Lung (tissue), 17 donors: ENCODE measurements at places on chromosomes 7 and 10. TPM values are rescaled to one million over a fixed set of nuclear protein-coding genes. Genes with fewer than 3 reads are reported as not detected.

Gene MGMT
- total RNA-seq = 39.6 TPM

Gene NPY
- not detected for total RNA-seq

Gene BMPER
- total RNA-seq = 51.0 TPM

Gene FAM13C
- 59.0 TPM for total RNA-seq

Gene CPN1
- total RNA-seq = not detected

Gene SEMA3E
- total RNA-seq = 23.5 TPM

Gene SHH
- 4.1 TPM for total RNA-seq

Gene PIK3AP1
- 24.0 TPM for total RNA-seq

Gene OR2A42
- total RNA-seq = not detected

Gene ZNF727
- 4.4 TPM for total RNA-seq

Gene SEMA3C
- 87.2 TPM for total RNA-seq

Gene PPP1R3A
- 0.06 TPM for total RNA-seq

Gene TMEM254
- 22.1 TPM for total RNA-seq

Gene PRKG1
- total RNA-seq = 24.9 TPM

- no peak for DNase-seq
Observed at GRCh38 chr10:72881291-72881690, 12.2 kb upstream of the OIT3 start.

- peak; percentile 16 for DNase-seq
Observed at GRCh38 chr7:42292991-42293521, 56.0 kb upstream of the GLI3 start.

GRCh38 chr7:20980668-20981264, 194.1 kb upstream of the SP8 start:
- no peak for DNase-seq

- no peak for DNase-seq
Observed at GRCh38 chr10:3748484-3748883, 36.5 kb downstream of the KLF6 start.

GRCh38 chr10:105770524-105771212, 1129.6 kb downstream of the SORCS3 start:
- no peak for DNase-seq

DNA sequence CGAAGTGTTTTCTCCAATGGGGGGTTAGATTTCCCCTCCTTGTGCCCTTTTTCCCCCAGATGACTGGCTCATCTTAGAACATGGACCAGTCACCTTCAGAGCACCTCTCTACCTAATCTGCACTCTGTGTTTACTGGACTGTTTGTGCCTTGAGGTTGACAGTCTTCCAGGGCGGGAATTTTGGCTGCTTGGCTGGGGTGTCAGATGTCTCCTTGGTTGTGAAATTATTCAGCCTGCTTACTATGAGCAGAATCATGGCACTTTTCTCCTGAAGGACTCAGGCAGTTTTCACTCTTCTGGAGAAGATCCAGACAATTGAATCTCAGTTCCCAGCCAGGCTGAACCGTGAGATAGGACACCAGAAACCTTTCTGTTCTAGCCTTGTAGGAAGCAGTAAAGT, 60.3 kb upstream of the NFKB2 start:
- DNase-seq = no peak

DNA sequence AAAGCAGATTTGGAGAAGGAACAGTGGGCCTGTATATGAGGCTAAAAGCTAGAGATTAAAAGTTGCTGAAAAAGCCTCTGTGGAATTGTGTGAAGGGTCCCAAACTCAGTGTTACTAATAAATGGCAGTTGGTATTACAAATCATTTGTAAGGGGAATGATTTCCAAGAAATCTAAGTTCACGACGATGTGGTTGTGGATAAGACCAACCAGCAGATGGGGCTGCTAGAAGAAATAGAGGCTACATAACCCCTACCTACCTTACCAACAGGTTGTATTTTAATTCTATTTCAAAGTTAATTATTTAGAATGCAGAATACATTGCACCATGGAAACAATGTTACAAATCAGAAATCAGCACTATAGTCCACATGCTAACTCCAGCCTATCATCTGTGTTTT, 377.1 kb downstream of the HPSE2 start:
- no peak for DNase-seq

DNA sequence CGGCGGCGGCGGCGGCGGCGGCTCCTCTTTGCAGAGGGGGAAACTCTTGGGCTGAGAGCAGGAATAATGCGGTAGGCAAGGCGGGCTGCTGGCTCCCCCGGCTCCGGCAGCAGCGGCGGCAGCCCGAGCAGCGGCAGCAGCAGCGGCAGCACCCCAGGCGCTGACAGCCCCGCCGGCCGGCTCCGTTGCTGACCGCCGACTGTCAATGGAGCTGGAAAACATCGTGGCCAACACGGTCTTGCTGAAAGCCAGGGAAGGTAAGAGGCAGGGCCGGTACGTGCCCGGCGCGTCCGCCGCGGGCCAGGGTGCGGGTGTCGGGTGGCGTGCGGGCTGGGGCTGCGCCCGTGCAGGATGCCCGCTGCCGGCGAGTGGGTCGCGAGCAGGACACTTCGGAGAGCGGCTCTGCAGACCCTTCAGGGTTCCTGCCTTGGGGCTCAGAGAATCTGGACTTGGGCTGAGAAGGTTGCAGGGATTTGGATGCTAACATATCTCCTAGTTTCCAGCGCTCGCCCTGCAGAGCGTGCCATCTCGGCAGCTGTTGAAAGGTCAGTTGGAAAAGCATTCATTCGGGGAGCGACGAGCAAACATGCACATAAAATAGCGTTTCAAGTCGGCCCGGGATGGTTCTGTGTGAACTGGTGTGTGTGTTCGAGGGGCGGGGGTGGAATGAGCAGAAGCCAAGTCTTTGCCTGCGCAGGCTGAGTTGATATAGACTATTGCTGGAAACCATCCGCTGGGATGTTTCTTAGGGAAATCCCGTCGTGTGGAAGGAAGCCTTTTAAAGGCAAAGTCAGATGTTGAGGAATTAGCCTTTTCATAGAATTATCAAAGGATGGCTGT, 562 bp downstream of the GRK5 start:
- DNase-seq = peak; percentile 83

GRCh38 chr10:73893426-73893825, 17.5 kb upstream of the PLAU start:
- DNase-seq = no peak

GRCh38 chr10:110600487-110601101, 33.1 kb downstream of the SMC3 start:
- DNase-seq = peak; percentile 68

GRCh38 chr7:117212969-117213877, 109.6 kb downstream of the WNT2 start:
- DNase-seq = peak; percentile 66

DNA sequence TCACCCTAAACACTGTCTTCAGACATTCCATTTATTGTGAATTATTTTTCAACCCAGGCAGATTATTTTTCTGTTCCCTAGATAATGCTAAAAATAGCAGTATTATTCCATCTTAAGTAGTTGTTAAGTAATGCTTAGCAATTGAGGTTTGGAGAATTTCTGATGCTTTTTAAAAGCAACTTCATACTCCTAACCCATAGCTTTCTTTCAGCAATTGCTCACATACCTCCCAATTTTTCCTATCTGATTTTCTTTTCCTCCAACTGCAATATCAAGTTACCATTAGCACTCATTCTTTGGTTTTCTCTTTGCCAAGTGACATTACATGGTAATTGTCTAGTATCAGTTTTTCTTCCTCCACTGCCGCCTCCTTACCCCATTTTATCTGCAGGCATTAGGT, 104.7 kb downstream of the GPR85 start:
- no peak for DNase-seq

GRCh38 chr10:64037071-64037661, 516.0 kb downstream of the REEP3 start:
- DNase-seq = no peak

GRCh38 chr10:45466784-45467183, 92.8 kb downstream of the ALOX5 start:
- DNase-seq = no peak

GRCh38 chr10:46104071-46104585, 58.1 kb upstream of the MSMB start:
- DNase-seq = no peak

GRCh38 chr10:103885617-103886016, 30.2 kb upstream of the SH3PXD2A start:
- no peak for DNase-seq

- DNase-seq = no peak
Observed at GRCh38 chr10:99418910-99419624, 11.4 kb downstream of the GOT1 start.

DNA sequence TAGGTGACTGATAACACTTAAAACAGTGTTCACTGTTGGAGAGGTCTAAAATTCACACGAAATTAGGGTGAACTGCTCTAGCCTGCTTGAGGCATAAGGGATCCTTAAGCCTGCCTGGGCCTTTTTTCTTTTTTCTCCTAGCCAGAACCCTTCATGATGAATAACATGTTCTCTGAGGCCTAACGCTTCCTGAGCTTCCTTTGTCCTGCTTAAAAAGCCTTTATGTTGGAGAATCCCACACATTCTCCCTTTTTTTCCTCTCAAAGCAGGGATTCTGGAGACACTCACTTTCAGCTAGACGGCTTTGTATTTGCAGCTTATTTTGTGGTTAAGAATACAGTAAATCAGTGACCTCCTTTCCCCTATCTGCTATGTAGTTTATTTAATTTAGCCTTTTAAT, 354.7 kb upstream of the PHF14 start:
- no peak for DNase-seq

DNA sequence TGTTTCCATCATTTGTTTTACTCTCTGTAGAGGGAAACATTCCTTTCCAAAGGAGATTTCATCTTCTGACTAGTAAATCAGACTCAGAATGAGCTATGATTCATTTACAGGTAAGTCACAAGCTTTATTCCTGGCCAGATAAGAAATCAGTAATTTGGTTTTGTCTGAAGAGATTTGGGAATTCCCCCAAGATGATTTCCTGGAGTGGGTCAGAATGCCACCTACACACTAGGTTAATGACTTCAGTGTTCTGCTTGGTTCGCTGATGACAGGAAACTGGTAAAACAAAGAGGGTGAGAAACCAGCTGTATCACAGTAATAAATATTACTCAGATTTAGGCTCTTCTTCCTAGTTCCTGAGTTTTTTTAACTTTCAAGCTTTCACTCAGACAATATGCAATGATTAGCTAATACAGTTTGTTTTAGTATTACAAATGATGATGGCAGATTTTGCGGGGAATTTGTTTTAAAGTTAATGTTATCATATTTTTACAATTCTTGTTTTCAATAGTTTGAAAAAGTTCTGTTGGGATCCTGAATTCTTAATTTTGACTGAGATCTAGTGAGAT, 8.3 kb upstream of the ASZ1 start:
- no peak for DNase-seq

GRCh38 chr10:75097666-75098285, 13.7 kb upstream of the SAMD8 start:
- DNase-seq = no peak

- DNase-seq = no peak
Observed at GRCh38 chr7:115435178-115435577, 513.3 kb downstream of the MDFIC start.

DNA sequence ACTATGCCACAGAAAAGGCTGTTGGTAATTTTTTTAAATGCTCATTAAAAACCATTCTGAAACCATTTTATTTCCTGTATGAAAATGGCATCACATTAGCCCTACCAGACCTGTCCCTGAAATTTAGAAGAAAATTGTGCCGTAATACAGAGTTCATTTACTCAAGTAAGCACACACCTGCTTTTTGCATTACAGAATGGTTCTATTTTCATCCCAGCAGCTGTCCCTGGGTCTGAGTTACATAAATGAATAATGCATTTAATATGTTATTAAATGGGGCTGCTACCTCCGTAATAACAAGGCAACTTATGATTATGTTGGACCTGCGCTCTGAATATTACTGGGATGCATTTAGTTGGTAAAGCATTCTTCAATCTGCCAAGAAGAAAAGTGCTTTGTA, 508.9 kb downstream of the SORCS1 start:
- no peak for DNase-seq

DNA sequence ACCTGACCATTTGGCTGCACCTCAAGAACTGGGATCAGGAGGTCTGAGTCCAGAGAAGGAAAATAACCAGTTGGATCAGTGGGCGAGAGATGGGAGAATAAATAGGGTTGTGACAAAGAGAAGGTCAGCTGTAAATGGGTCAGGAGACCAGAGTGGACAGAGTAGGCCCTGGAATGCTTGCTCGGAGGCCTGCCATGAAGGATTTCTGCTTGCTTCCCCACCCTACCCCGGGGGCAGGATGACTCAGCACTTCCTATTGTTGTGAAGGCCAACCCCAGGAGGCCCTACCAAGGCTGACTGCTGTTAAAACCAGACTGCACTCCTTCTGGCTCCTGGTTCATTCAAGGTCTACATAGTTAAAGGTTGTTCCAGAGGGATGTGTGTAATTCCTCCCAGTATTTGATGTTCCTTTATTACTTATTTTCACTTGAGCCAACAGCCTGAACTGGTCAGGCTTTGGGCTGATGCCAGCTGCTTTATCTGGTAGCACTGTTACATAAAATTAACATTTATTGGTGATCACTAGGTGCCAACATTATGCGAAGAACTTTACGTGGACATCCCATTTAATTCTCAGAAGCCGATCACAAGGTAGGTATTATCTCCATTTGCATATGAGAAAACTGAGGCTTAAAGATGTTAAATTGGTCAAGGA, 27.3 kb upstream of the IFRD1 start:
- peak; percentile 36 for DNase-seq

GRCh38 chr7:75854233-75854632, 24.6 kb upstream of the RHBDD2 start:
- DNase-seq = no peak

- no peak for DNase-seq
Observed at GRCh38 chr10:23870651-23871610, 338.0 kb upstream of the KIAA1217 start.

DNA sequence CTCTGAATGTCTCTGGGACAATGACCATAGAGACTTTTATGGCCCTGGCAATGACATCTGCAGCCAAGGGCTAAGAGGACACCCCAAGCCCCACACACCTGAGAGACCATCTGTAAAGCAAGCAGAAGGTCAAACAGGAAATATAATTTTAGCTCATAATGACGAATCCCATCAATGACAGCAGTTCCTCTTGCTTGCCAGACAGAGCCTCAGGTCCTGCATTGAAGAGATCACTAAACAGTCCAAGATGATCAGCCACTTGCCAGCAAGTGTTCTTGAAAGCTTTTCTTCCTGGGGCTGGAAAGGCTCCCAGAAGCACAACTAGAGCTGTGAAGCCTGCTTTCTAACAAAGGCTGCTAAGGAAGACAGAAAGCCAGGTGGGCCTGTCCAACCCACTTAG, 993.7 kb upstream of the AUTS2 start:
- DNase-seq = no peak
